CD4-positive, alpha-beta memory T cell (primary cell): ENCODE measurements at places on chromosomes 1 and 21. TPM values are rescaled to one million over a fixed set of nuclear protein-coding genes. Genes with fewer than 3 reads are reported as not detected.

- H3K4me3 ChIP-seq = no peak overlapping the region
- no peak overlapping the region for H3K27ac ChIP-seq
- no peaks in the 10 kb centered on the region for H3K27me3 ChIP-seq
- H3K36me3 ChIP-seq = no peaks in the 10 kb centered on the region
- DNase-seq = no peak
- peaks cover 13% of the 10 kb centered on the region for H3K4me1 ChIP-seq
Measured at GRCh38 chr1:153403421-153404085, 12.7 kb upstream of the S100A8 start.

GRCh38 chr1:156126043-156126629 lies 11.6 kb downstream of the LMNA start:
- no peaks in the 10 kb centered on the region for H3K27me3 ChIP-seq
- peak; percentile 62 for DNase-seq
- H3K4me1 ChIP-seq = peaks cover 81% of the 10 kb centered on the region
- no peak overlapping the region for H3K4me3 ChIP-seq
- no peaks in the 10 kb centered on the region for H3K36me3 ChIP-seq

GRCh38 chr1:22248746-22249145 lies 105.8 kb upstream of the WNT4 start:
- H3K27ac ChIP-seq = no peak overlapping the region
- H3K4me1 ChIP-seq = no peaks in the 10 kb centered on the region
- no peaks in the 10 kb centered on the region for H3K27me3 ChIP-seq
- no peak overlapping the region for H3K4me3 ChIP-seq
- H3K36me3 ChIP-seq = no peaks in the 10 kb centered on the region

DNA sequence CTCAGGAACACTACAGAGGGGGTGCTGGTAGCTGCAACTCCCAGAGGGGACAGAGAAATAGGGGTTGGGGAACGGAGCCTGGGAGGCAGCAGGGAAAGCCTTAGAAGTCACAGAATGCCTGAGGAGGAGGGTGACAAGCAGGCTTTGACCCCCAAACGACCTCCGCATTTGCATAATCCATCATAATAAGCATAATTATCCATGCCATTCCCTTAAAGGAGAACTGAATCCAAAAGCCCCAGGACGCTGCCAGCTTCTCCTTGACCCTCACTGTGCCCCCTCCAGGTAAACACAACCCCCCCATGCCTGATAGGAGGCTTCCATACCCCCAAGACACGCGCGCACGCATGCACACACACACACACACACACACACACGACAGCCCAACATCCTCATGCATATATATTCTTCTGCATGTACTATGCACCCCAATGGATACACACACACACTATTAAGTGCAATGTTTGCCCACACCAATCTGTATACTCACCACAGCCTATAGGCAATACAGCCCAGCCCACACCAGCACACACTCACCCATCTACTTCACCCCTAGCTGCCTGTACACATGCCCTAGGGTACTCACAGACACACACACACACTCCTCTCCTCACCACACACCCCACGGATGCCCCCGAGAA lies 27.8 kb downstream of the SDC3 start:
- H3K36me3 ChIP-seq = no peaks in the 10 kb centered on the region

GRCh38 chr1:103525114-103525606 lies 339 bp upstream of the RNPC3 start:
- peak; percentile 49 for DNase-seq
- H3K36me3 ChIP-seq = no peaks in the 10 kb centered on the region
- peak overlapping the region; percentile 95 for H3K27ac ChIP-seq

DNA sequence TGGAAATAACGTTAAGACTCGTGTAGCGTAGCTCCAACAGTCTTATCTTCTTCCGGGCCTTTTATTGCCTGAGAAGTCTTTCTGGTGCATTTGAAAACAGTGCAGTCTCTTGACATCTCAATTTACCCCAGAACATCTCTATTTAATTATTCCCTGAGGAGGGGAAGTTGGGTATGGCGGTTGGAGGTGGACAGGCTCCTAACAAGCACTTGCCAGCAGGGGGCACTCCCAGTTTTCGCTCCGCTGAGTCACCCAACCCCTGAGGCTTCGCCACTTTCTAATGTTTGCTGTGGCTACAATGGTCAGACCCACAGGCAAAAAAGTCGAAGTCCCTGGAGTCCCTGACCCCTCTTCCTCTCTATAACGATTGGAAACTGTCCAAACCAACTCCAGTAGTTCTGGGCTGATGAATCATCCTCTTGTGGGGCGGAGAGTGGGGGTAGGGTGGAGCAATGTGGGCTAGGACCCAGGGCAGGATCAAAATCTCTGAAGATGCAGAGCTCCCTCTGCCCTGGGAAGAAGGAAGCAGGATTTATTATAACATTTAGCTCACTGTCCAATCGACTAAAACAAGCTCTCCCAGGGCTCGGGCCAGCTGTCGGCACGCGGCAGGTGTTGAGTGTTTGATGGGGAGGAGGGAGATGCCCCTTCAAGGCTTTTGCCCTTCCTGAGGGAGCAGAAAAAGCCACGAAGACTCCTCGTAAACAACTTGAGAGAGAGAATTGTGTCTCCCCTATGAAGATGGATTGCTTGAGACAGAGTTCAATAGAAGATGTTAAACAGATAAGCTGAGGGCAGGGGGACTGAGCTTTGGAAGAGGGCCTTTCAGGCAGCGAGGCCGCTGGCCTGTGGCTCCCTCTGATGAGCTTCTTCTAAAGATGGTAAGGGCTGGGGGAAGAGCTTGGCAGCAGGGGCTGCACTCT lies 85.7 kb downstream of the BRINP2 start:
- H3K27ac ChIP-seq = no peak overlapping the region
- no peaks in the 10 kb centered on the region for H3K36me3 ChIP-seq
- no peak for DNase-seq
- no peaks in the 10 kb centered on the region for H3K27me3 ChIP-seq
- H3K4me1 ChIP-seq = no peaks in the 10 kb centered on the region

GRCh38 chr1:238232084-238232710 lies 341.5 kb upstream of the ZP4 start:
- no peaks in the 10 kb centered on the region for H3K36me3 ChIP-seq
- H3K4me1 ChIP-seq = no peaks in the 10 kb centered on the region
- no peak overlapping the region for H3K4me3 ChIP-seq
- H3K27ac ChIP-seq = no peak overlapping the region

GRCh38 chr1:236773919-236774318 lies 21.2 kb upstream of the MTR start:
- peaks cover 3% of the 10 kb centered on the region for H3K27me3 ChIP-seq
- H3K27ac ChIP-seq = no peak overlapping the region
- DNase-seq = no peak
- no peak overlapping the region for H3K4me3 ChIP-seq
- no peaks in the 10 kb centered on the region for H3K36me3 ChIP-seq

- no peak for DNase-seq
- no peaks in the 10 kb centered on the region for H3K4me1 ChIP-seq
- H3K4me3 ChIP-seq = no peak overlapping the region
- H3K27ac ChIP-seq = no peak overlapping the region
- H3K27me3 ChIP-seq = no peaks in the 10 kb centered on the region
- no peaks in the 10 kb centered on the region for H3K36me3 ChIP-seq
Measured at GRCh38 chr1:174740249-174740968, 259.3 kb upstream of the CACYBP start.

DNA sequence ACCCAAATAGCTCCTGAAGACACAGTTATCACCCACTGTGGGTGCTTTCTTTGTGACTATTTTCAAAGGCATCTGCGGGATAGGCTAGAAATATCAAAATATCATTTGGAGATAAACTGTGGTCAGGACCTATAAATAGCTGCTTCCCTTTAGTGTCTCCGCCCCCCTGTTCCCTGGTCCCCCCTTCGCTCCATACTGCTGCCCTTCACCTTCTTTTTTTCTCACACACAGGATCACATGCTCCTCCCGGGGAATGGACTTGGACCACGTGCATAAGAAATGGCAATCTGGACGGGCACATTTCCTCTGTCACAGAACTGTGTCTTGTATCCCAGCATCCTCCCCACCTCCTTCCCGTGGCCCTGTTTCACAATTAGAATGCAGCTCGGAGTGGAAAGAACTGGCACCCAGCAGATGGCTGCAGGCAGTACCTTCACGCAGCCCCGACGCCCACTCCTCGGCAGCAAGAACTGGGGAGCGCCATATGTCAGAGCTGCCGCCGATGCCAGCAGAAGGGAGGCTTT lies 68.8 kb upstream of the SSX2IP start:
- H3K4me1 ChIP-seq = no peaks in the 10 kb centered on the region
- no peaks in the 10 kb centered on the region for H3K36me3 ChIP-seq
- H3K4me3 ChIP-seq = no peak overlapping the region
- H3K27me3 ChIP-seq = no peaks in the 10 kb centered on the region

DNA sequence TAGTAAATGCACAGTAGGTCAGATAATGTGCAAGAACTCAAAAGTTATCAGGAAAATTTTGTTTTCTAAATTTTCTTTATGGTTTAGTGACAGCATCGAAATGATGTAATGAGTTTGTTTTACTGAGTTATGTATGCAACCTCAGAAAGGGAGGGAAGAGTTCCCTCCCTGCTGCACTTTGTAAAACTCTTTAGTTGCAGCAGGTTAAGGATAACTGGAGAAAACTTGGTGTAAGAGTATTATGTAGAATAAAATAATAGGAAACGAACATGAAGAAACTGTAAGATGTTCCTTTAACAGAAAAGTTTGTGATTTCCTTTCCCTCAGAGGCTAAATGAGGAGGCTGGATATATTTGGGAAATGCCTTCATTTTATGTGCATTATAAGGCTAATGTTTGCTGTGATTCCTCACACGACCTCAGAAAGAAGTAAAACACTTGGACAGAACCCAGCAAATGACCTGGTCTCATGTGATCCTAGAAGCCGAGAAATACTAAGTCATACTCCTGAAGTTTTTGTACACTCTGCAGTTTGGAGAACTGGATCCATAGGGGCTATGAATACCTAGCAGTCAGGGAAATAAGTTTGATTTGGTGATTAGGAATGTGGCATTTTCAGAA lies 35.4 kb downstream of the ADGRL2 start:
- no peak overlapping the region for H3K27ac ChIP-seq
- no peaks in the 10 kb centered on the region for H3K4me1 ChIP-seq
- H3K27me3 ChIP-seq = no peaks in the 10 kb centered on the region

GRCh38 chr1:237031480-237031879 lies 10.5 kb upstream of the RYR2 start:
- H3K4me3 ChIP-seq = no peak overlapping the region
- H3K4me1 ChIP-seq = no peaks in the 10 kb centered on the region
- no peaks in the 10 kb centered on the region for H3K36me3 ChIP-seq
- no peaks in the 10 kb centered on the region for H3K27me3 ChIP-seq
- H3K27ac ChIP-seq = no peak overlapping the region

GRCh38 chr1:33099290-33100118 lies 18.6 kb downstream of the AZIN2 start:
- H3K4me3 ChIP-seq = no peak overlapping the region
- peak overlapping the region; percentile 41 for H3K27ac ChIP-seq
- DNase-seq = peak; percentile 90
- H3K4me1 ChIP-seq = peaks cover 56% of the 10 kb centered on the region
- no peaks in the 10 kb centered on the region for H3K36me3 ChIP-seq
- no peaks in the 10 kb centered on the region for H3K27me3 ChIP-seq

DNA sequence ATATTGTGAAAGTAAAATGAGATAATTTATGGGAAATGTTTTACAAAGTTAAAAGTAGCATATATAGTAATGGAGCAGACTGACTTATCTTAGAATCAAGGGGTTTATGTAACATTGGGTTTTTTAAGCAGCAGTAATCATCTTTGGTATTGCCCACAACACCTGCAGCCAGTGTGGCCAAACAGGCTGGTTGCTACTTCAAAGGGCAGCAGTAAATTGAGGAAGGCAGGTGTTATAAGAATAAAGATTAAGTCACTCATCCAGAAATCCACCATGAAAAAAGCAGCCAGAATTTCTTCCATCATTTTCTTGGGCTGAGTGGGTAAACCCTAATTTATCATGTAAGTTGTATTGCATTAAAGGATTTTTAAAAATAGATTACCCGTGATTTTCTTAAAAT lies 16.7 kb downstream of the DYNLT5 start:
- H3K4me3 ChIP-seq = no peak overlapping the region
- H3K27ac ChIP-seq = no peak overlapping the region
- H3K36me3 ChIP-seq = no peaks in the 10 kb centered on the region
- no peak for DNase-seq

GRCh38 chr1:26862781-26863684 lies at the start of gene SFN:
Gene SFN (plus strand): TSS chr1:26863149. CDS start chr1:26863213, 64 bp downstream.
- peaks cover 3% of the 10 kb centered on the region for H3K36me3 ChIP-seq
- DNase-seq = peak; percentile 34
- H3K27ac ChIP-seq = peak within 1 kb of the TSS; percentile 75
- H3K27me3 ChIP-seq = no peaks in the 10 kb centered on the region
- peak within 1 kb of the TSS; percentile 91 for H3K4me3 ChIP-seq

GRCh38 chr1:52520148-52520547 lies 32.7 kb downstream of the TUT4 start:
- peaks cover 12% of the 10 kb centered on the region for H3K36me3 ChIP-seq
- DNase-seq = no peak
- H3K27ac ChIP-seq = no peak overlapping the region
- no peaks in the 10 kb centered on the region for H3K27me3 ChIP-seq
- H3K4me1 ChIP-seq = peaks cover 13% of the 10 kb centered on the region

Gene C1orf141
- not detected for total RNA-seq

Gene PLEKHA6
- total RNA-seq = 0.89 TPM

Gene CHIA
- not detected for total RNA-seq

Gene SLC44A5
- 3.3 TPM for total RNA-seq

Gene SERPINC1
- not detected for total RNA-seq

Gene NOS1AP
- total RNA-seq = not detected

Gene OR2T3
- not detected for total RNA-seq

Gene OR6N1
- not detected for total RNA-seq

Gene ETNK2
- total RNA-seq = 3.8 TPM
